Stimulated activated CD4-positive, alpha-beta T cell treated with anti-CD3 and anti-CD28 coated beads, Interleukin-2, amount 100 ng/mL, for 24 hours (primary cell): ENCODE measurements at places on chromosomes 6 and 20.

- DNase-seq = no peak
Measured at GRCh38 chr6:119533603-119534279, 184.2 kb upstream of the MAN1A1 start.

DNA sequence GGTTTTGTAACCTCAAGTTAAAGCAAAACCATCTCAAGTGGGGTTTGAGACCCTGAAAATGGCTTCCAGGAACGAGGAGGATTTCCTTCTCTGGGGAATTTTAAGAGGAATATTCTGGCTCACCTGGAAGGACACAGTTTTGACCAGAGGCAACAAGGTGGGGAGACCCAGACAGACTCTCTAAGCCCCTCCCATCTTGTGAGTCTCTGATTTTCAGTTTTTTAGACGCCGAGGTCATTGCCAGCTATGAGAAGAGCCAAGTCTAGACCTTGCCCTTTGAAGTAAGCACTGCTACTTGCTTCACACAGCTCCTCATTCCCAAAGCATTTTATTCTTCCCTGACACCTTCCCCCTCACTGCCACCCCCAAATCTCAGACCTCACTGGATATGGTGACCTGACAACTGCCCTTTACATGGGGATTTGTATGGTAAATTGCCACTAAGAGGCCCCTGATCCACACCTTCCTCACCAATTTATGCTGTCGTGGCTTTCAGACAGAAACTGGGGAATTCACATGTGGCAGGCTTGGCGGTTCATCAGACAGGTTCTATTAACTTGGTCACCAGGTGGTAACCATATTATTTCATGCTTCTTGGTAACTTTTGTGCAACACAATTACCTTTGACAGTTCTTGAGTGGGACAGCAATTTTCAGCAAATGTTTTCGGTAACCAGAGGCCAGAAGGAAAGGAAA is 116.2 kb downstream of the ISM1 start:
- no peak for DNase-seq

- no peak for DNase-seq
Measured at GRCh38 chr6:113121571-113121970, 735.6 kb upstream of the MARCKS start.

GRCh38 chr6:36432151-36432671 is 10.4 kb downstream of the PXT1 start:
- DNase-seq = no peak

- no peak for DNase-seq
Measured at GRCh38 chr6:155062866-155063341, 67.8 kb downstream of the TIAM2 start.

DNA sequence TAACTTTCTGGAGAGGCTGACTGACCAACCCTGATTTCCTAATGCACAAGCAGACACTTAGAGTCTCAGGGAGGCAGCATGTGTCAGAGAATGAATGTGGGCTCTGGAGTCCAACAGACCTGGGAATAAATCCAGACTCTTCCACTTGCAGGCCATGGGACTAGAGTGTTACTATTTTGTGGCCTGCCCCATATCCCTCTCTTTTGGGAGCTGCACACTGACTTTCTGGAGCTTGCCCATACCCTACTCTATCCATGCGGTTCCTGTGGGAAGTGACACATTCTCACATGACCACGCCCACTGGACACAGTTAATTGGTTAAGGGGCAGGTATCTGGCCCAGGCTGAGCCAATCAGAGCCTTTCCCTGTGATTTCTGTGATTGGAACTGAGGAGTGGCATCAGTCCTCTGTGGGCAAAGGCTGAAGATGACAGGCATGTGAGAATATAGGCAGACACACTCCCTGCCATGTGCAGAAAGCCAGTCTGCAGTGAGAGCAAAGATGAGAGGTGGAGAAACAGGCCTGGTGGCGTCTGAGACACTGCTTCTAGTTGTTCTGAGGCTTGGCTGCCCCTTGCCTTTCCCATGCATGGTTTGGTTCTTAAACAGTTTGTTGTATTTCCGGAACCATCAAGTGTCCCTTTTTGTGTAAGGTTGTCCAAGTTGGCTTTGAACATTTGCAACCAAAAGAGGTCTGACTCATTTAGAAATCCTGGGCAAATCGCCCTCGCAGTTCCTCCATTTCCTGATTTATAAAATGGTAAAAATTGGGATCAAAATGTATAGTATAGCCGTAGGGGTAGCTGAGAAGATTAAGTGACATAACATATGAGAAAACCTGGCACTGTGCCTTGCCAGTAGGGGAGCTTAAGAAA is 125.6 kb downstream of the CDC5L start:
- no peak for DNase-seq

DNA sequence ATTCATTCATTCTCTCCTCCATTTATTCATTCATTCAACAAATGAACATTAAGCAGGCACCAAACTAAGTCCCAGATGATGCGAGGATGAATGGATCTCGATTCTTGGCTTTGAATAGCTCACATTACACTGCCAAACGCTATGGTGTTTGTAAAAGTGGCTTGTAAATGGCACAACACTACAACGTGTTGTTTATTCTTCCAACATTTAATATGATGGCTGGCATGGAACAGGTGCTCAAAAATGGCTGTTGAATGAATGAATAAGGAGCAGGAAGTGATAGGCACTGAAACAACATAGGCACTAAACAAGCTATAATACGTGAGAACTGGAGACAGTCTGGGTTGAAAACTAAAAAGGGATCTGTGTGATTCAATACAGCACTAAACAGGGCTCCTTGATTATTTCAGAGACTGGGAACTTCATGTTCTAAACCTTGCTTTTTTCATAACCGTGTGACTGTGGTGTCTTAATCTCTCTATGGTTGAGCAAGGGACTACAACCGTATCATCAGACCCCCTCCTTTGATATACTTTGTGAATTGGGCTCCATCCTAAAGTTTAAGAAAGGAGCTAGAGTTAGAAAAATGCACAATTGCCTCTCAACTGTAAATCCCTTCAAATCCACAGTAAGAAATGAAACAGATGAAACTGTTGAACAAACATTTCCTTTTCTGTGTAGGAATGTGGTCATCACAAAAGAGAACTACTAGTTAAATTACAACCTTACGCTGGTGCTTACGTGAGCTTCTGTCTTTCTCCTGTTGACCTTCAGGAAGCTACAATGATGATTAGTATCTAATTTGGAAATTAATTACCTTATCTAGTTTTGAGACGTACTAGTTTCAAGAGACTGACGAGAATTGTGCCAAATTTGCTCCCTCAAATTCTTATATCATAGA is 16.9 kb upstream of the SLC16A10 start:
- DNase-seq = no peak

DNA sequence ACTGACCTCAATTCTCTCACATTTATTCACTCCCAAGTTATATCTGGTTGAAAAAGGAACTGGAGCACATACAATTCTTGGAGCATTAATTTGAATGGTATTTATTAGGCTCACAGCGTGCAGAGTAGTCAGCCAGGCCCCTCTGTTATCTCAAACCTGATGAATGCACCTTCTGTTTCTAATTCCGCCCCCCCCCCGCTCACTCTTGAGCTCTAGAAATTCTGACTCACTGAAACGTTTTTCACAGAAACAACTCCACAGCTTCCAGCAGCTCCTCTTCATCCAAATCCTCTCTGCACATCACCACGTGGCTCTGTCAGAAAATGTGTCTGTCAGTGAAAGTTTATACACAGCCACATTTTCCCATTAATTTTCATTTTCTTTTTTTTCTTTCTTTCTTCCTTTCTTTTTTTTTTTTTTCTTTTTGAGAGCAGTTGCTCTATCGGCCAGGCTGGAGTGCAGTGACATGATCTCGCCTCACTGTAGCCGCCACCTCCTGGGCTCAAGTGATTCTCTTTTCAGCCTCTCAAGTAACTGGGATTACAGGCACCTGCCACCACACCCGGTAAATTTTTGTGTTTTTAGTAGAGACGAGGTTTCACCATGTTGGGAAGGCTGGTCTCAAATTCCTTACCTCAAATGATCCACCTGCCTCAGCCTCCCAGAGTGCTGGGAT is 109.4 kb downstream of the TBXT start:
- no peak for DNase-seq

DNA sequence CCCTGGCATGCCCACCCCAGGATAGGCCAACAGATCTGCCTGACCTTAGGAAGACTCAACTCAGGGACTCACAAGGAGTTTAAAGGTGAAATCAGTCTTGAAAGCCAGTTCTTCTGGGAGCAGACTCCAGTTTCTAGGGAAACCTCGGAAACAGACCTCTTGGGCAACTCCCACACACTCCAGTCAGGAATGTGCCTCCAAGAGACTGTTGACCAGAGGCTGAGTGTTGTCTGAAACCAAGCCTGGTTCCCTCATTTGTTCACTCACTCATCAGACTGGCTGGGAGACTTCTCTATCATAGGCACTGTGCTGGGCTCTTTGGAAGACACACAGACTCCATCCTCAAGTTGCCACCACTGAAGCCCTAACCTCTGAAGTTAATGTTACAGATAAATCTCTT is 1.8 kb downstream of the TREM1 start:
- DNase-seq = no peak

DNA sequence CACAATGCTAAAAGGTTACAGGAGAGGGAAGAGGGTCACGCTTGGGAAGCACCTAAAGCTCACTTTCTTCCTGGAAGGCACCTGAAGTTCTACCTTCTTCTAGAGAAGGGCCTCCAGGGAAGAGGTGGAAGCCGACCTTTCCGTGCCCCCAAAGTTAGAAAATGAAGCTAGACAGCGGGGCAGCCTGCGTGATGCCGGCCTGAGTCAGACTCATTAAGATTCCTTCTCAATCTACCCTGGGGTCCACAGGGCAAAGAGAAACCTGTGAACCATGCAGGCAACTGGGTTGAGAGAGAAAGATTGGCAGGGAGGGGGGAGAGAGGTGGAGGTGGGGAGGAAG is 54.8 kb upstream of the CCDC167 start:
- DNase-seq = no peak

DNA sequence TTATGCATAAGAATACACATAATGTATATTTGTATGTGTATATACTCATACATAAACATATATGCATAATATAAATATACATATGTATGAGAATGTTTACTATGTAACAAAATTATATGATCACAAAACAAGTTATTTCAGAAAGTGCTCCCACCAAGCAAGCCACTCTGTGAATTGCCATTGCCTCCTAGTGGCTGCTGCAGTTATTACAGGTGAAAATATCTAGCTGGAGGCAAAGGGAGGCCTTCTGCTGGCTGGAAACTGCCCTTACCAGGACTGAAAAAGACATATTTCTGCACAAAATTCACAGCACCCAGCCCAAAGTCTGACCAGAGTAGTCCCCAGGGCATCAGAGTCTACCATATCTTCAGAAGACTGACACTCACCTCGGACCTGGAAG is 14.4 kb upstream of the ADAM33 start:
- DNase-seq = no peak

GRCh38 chr6:45654673-45655072 is 276.9 kb upstream of the SUPT3H start:
- DNase-seq = no peak

GRCh38 chr6:11535801-11536230 is 1.7 kb upstream of the TMEM170B start:
- no peak for DNase-seq

DNA sequence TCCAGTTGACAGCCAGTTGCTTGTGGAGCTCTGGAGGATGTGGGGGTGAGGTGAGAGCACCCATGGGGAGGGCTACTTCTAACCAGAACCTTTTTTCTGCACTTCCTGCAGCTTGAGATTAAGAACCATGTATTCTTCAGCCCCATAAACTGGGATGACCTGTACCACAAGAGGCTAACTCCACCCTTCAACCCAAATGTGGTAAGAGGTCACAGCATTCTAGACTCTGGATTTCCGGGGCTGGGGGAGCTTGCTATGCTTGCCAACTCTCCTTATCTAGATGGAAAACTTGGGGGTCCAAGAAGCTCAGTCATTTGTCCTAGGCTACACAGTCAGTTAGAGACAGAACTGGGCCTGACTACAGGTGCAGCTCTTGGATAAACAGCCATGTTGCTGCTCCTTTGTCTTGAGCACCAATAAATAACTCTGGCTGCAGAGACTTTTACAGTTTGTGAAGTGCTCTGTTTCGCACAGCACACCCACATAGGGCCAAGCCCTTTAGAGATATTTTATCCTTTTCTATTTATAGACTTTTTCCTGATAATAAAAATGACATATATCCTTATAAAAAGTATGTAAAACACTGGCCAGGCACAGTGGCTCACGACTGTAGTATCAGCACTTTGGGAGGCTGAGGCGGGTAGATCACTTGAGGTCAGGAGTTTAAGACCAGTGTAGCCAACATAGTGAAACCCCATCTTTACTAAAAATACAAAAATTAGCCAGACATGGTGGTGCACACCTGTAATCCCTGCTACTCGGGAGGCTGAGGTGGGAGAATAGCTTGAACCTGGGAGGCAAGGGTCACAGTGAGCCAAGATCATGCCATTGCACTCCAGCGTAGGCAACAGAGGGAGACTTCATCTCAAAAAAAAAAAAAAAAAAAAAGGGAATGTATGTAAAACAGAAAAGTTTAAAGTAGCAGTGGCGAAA is 10.6 kb upstream of the IFT52 start:
- DNase-seq = no peak

GRCh38 chr20:54355631-54356280 is 119.6 kb upstream of the DOK5 start:
- no peak for DNase-seq

- no peak for DNase-seq
Measured at GRCh38 chr6:54135665-54136369, 24.6 kb downstream of the MLIP start.

- DNase-seq = no peak
Measured at GRCh38 chr6:103522045-103522444, 1337.7 kb downstream of the HACE1 start.

- no peak for DNase-seq
Measured at GRCh38 chr20:40046703-40047102, 642.3 kb downstream of the MAFB start.
